ENCODE measurements at places on chromosomes 5 and 9.
A peak's percentile ranks its signal among the peaks of the same experiment; 100 is the strongest.

- no peak for DNase-seq
These were observed 41.6 kb downstream of the USP20 start for GRCh38 chr9:129876815-129877214.

- no peak for DNase-seq
These were observed 5.4 kb downstream of the SLC35A4 start for GRCh38 chr5:140570058-140570457.

GRCh38 chr5:143404416-143405062 lies 1.1 kb upstream of the NR3C1 start:
- peak; percentile 87 for DNase-seq

DNA sequence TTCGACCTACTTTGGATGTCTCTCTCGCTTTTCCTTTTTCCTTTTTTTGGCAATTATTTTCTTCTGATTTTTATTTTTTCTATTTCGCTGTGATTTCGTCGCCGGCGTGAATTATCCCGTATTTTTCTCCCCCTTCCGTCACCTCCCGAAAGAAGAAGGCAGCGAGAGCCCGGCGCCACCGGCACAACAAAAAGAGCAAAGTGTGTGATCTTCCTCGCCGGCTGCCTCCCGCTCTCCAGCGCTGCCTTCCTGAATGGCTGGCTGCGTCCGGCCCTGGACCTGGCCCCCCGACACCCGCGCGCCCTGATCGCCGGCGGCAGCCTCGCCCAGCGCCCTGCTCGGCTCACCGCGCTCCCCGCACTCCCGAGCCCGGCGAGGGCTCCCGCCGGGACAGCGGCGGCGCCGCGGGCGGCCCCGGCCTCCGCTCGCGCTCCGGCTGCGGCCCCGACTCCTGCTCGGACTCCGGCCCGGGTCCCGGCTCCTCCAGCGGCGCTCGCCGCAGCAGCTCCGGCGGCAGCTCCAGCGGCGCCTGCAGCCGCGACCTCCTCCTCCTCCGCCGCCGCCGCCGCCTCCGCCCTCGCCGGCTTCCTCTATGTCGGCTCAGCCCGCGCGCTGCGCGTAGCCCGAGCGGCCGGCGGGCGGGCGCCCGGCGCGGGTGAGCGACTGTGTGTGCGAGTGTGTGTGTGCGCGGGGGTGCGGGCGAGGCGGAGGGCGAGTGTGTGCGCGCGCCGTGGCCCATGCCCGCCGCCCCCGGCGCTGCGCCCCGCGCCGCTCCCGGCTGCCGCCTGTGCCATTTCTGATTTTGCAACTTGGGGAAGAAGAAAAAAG lies 960 bp downstream of the NR2F1 start:
- DNase-seq = peak; percentile 79

DNA sequence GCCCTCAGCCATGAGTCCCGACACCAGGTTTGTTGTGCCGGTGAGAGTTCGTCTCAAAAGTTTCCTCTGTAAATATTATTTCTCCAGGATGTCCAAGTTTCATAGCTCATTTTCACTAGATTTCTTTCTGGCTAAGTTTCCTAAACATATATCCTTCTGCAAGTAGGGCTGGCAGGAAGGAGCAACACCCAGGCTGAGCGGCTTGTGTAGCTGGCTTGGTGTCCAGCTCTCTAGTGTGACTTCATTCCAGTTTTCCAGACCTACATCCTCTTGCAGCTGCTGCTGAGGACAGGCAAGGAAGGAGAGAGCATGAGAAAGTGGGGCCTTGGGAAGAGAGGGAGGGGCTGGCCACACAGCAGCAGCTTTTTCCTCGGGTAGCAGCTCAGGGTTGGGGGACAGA lies 80.3 kb downstream of the FGF1 start:
- no peak for DNase-seq

DNA sequence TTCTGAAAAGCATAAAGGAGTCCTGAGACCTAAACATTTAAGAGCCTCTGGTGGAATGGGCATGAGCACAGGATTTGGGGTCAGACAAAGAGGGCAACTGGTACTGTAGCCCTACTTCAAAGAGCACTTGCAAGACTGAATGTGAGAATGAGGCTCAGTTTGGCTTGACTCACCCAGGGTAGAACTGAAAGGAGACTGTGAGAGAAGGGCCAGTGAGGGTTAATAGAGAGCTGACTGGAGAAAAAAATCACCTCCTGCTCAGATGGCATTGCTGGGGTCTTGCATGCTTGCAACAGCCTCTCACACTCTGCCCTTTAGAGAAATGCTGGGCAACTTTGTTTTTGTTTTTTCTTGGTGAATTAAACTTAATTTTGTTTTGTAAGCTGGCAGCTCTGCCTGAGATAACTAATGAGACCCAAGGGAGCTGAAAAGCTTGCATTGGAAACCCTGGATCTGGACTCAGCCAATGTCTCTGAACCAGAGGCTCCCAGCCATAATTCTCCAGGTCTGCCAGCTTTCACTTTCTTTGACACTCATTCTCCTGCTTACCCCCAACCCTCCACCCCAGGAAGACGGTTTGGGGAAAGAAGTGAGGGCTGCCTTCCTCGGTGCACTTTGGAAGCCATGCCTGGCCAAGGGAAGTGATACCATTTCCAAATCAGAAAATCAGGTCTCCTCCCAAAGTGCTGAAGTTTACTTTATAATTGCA lies 161.1 kb upstream of the PANK3 start:
- no peak for DNase-seq

GRCh38 chr9:135037521-135038250 lies 49.8 kb upstream of the OLFM1 start:
- DNase-seq = no peak

DNA sequence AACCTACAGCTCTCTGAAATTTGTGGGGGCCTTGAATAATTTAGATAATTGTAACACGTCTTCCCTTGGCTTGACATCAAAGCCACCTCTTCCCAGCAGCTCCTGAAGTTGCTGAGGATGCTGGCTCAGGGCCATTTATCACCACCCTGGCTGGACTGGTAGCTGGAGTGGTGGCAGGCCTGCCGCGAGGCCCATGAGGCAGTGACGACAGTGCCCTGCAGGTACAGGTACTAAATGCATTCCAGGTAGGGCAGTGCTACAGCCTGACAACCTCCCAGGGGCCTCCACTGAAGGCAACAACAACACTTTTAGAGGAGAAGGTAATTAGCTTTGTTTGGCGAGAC lies 270.2 kb upstream of the KLF4 start:
- no peak for DNase-seq

GRCh38 chr9:120528327-120528726 lies 51.6 kb downstream of the CDK5RAP2 start:
- DNase-seq = no peak

GRCh38 chr9:12666813-12667212 lies 26.4 kb upstream of the TYRP1 start:
- peak; percentile 37 for DNase-seq

DNA sequence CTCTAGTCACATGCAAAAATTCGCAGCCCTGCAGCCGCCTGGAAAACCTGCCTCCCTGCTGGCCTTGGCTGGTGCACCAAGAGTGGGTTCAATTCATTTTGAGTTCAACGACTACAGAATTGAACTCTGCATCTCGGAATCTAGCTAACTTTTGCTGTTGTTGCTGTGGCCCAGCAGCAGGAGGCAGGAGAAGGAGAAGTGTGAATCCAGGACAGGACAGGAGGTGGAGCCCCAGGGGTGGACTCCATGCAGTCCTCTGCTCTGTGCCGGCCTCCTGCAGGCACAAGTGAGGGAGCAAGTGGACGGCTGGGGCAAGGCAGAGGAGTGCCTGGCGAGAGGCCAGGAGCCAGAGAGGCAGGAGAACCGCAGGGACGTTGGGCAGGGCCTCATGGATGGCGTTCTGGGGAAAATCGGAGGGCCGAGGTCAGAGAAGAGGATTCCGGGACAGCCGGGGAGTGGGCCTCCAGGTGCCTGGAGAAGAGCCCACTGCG lies 214.2 kb downstream of the FANCC start:
- peak; percentile 68 for DNase-seq

DNA sequence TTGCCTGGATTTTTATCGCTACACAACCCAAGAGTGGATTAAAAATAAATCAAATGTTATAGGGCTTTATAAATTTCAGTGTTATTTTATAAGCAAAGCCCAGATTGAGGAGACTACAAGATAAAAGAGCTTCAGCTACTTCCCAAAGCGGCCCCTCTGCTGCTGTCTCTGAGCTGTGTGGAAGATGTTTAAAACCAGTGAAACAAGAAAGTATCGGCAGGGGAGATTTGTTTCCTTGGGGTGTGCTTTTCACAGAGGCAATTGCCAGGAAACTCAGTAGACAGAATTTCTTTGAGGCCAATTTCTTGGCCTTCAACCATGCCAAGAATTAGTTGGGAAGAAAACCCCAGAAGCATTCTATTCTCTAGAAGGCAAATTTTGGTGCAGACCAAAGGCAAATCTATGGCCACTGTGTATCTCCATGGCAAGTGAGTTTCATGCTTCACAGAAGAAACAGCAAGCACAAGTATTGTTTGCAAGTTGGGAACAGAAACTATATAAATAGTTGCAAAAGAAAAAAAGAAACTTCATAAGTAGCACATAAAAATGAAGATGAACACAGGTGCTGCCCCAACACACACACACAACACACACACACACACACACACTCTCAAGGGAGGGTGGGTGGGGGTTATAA lies 197.2 kb downstream of the PARP8 start:
- DNase-seq = no peak

DNA sequence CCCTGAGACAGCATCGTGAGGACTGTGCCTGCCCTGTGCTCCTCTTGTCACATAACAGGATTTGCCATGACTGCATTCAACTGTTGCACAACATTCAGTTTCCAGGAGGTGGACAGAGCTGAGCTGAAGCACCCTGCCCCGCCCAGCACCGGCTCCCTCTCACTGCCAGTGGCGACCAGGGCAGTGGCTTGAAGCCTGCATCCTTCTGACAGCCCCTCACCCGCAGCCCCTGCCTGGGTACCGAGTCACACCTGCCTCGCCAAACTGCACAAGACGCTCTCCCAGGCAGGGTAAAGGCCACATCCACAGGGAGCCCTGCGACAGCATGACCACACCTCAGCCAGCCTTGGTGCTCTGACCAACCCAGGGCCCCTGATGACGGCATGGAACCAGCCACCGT lies 59.9 kb upstream of the ZNF354A start:
- no peak for DNase-seq

GRCh38 chr9:35517552-35518224 lies 27.8 kb downstream of the RUSC2 start:
- no peak for DNase-seq

- DNase-seq = no peak
These were observed 30.7 kb downstream of the PPARGC1B start for GRCh38 chr5:149760854-149761187.

DNA sequence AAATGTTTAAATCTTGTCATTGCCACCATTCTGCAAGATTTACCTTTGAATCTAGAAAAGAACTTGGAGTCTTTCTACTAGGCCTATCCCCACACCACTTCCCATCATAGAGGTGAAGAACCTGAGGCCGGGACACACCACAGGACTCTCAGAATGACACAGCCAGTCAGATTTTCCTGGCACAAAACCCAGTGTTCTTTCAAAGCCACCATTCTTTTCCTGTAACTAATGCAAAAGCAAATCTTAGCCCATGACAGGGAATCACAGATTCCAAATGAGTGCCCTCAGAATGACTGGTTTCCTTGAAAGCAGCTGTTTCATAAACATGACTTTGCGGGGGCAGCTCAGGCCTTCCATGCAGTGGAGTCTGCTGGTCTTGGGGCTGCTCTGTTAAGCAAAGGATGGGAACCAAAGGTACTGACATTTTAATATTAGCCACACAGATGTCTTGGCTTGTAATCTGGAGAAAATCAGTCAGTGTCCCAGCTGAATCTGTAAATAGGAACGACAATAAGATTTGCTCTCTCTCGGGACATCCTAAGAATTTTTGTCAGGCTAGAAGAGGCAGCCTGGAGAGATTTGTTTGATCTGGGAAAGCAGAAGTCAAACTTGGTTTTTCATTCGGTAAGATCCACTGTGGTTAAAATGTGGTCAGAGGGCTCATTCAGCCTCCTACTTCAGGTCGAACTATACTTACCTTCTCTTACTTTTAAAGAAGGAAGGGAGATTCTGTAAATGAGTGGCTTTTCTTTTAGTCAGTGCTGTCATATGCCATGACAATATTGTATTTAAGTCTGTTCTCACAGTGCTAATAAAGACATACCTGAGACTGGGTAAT lies 115.1 kb downstream of the PALM2AKAP2 start:
- no peak for DNase-seq

- no peak for DNase-seq
These were observed 218.5 kb upstream of the IRX1 start for GRCh38 chr5:3377176-3377575.

- DNase-seq = no peak
These were observed 450.0 kb downstream of the RASEF start for GRCh38 chr9:82612942-82613341.

GRCh38 chr5:151070449-151070848 lies 10.4 kb downstream of the TNIP1 start:
- no peak for DNase-seq

DNA sequence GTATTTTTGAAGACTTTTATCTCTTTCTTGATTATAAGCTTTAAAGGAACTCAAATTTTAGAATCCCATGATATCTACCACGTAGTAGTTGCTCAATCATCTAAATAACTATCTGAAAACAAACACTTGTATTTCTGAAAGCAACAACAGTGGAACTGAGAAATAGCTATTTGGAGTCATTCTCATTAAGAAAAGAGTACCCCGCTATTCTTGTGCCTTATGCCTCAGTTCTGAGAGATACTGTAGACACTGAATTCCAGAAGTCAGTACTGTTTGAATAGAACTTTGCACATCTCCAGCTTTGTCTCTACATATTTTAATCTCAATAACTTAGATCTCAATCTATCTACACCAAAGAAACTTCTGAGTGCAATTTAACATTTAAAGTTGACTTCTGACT lies 11.4 kb downstream of the CHD1 start:
- no peak for DNase-seq

DNA sequence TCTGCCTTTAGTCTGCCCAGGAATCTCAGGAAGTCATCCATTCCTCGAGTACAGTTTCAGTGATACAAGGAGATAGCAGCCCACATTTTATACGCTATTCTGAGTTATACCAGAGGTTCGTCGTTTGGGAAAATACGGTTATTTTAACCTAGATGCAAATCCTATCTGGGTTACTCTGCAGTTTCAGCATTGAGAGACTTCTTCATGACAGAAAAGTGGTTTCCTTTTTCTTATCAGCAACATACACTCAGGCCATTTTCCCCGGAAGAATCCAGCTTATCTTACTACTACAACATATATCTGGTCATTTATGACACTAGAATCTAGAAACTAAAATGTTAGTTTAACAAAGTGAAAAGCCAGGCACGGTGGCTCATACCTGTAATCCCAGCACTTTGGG lies 83.4 kb upstream of the IQGAP2 start:
- DNase-seq = no peak
